ENCODE measurements at places on chromosomes 1 and 21.
A peak's percentile ranks its signal among the peaks of the same experiment; 100 is the strongest.

GRCh38 chr1:236795757-236796667, 920 bp downstream of the MTR start:
- DNase-seq: no peak

GRCh38 chr1:234599617-234600417, 10.2 kb downstream of the IRF2BP2 start:
- DNase-seq: peak; percentile 88

GRCh38 chr1:10834770-10835412, 38.4 kb upstream of the CASZ1 start:
- DNase-seq: no peak

GRCh38 chr21:45056296-45056904, 18.0 kb upstream of the ADARB1 start:
- DNase-seq: no peak

- DNase-seq: no peak
These were observed 107.9 kb downstream of the WDR4 start for GRCh38 chr21:42771503-42771805.

DNA sequence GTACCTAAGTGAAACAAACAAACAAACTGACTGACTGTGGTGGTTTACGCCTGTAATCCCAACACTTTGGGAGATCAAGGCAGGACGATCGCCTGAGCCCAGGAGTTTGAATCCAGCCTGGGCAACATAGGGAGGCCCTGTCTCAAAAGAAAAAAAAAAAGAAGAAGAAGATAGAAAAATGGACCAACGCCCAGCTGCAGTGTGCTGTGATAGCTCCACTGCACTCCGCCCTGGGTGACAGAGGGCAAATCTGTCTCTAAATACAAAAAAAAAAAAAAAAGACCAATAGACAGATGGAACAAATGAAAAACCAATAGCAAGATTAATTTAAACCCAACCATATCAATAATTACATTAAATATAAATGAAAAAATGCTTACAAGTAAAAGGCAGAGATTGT, 13.9 kb downstream of the AKR7A3 start:
- no peak for DNase-seq

GRCh38 chr1:30371179-30371788, 352.1 kb downstream of the MATN1 start:
- DNase-seq: no peak

DNA sequence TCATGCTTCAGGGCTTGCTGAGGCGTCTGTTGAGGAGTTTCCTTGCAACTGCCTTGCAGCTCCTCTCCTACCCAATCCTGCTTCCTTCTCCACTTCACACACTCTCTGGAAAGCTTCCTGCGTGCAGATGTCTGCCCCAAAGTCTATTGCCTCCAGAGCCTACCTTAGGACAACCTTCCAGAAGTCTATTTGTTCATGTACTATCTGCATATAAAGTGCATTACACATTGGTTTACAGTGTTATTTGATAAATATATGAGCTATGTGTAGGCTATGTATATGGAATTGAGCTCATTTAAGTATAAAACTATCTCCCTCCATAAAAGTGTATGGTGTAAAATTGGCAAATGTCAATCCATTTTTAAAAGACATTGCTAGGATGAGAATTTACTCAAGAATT, 9.8 kb downstream of the PTGFR start:
- DNase-seq: no peak

DNA sequence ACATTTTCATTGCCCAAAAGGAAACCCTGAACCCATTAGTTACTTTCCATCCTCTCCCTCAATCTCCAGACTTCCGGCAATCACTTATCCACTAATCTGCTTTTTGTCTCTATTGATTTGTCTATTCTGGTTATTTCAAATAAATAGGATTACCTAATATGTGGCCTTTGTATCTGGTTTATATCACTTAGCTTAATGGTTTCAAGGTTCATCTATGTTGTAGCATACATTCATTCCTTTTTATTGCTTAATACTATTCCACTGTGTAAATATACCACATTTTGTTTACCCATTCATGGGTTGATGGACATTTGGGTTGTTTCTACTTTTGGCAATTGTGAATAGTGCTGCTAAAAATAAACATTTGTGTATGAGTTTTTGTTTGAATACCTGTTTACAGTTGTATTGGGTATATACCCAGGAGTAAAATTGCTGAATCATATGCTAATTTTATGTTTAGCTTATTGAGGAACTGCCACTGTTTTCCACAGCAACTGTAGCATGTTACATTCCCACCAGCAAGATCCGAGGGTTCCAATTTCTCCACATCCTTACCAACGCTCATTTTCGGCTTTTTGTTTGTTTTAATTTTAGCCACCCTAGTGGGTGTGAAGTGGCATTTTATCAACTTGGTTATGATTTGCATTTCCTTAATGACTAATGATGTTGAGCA, 2.5 kb upstream of the SLC25A44 start:
- DNase-seq: no peak

DNA sequence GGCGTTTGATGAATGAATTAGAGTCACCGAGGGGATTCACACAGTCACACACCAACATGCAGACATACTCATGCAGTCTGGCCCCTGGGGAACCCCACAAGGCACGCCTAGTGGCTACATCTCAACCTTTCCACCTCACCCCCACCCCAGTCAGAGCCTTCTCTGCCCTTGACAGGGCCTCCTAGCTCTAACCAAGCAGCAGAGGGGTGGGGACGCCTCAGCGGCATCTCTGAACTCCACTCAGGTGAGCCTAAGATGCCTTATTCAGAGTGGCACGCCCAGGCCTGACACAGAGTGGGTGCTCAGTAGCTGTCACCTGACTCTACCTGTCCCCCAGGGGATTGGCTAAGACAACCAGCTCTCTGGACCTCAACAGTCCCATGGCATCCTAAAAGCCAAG, 3.7 kb upstream of the SDC3 start:
- DNase-seq: no peak

GRCh38 chr21:37243961-37244360, 23.2 kb downstream of the VPS26C start:
- no peak for DNase-seq
